ENCODE measurements at places on chromosomes 7 and 10. TPM values are rescaled to one million over a fixed set of nuclear protein-coding genes. Genes with fewer than 3 reads are reported as not detected.

MCU gene
- 15.4 TPM for total RNA-seq

ASB10 gene
- not detected for total RNA-seq

EPO gene
- not detected for total RNA-seq

CPEB3 gene
- total RNA-seq, result 4.2 TPM

APBB1IP gene
- total RNA-seq, result 37.2 TPM

FERD3L gene
- total RNA-seq, result not detected

EGR2 gene
- 21.1 TPM for total RNA-seq

PHYHIPL gene
- not detected for total RNA-seq

LIPK gene
- total RNA-seq, result not detected

VAX1 gene
- not detected for total RNA-seq

DNA sequence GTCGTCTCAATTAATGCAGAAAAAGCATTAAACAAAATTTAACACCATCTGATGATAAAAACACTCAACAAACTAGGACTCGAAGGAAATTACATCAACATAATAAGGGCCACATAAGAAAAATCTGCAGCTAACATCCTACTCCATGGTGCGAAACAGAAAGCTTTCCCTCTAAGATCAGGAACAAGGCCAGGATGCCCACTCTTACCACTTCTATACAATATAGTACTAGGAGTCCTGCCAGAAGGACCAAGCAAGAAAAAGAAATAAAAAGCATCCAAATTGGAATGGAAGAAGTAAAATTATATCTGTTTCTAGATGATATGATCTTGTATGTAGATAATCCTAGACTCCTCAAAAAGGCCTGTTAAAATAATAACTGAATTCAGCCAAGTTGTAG, 143.8 kb upstream of the GPR22 start:
- DNase-seq, result no peak

DNA sequence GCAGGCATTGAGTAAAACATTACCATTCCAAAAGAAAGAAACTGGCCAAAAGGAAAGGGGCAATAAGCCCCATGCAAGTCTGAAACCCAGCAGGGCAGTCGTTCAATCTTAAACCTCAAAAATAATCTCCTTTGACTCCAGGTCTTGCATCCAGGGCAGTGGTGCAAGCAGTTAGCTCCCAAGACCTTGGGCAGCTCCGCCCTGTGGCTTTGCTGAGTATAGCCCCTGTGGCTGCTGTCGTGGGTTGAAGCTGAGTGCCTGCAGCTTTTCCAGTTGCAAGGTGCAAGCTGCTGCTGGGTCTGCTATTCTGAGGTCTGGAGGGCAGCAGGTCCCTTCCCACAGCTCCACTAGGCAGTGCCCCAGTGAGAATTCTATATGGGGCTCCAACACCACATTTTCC, 580.1 kb upstream of the AUTS2 start:
- DNase-seq, result no peak

GRCh38 chr7:20778063-20778721, 8.5 kb downstream of the SP8 start:
- DNase-seq, result no peak

DNA sequence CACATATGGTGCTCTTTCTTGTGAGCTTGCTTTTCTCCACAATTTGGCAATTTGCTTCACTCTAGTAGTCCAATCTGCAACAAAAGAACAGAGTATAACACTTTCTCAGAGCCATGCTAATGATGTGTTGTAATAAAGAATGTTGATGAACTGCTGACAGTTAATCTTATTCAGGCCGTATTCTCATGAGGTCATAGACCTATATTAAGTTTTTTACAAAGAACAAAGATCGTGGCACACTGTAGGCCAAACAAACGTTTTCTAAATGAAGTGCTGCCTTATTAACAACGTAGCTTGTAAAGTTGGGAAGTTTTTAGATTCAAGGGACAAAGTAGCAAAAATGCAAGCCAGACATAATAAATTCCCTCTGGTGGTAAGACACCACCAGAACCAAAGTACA, 160.1 kb downstream of the GALNT11 start:
- no peak for DNase-seq

DNA sequence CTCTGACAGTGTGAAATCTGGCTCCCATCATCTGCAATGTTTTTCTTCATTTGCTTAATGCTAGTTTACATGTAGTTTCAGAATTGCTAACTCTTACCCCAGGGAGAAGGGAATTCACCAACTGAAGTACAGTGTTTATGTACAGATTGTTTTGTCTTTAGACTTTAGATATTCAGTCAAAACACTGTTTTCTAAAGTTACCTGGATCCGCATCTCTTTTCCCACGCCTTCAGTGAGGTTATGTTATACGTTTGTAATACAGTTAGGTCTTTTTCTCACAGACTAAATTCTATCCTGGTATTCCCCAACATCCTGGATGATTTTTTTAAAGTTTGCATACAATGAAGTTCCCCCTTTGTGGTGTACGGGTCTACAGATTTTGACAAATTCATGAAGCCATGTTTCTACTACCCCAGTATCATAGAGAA, 3.2 kb upstream of the LYZL1 start:
- DNase-seq, result no peak

DNA sequence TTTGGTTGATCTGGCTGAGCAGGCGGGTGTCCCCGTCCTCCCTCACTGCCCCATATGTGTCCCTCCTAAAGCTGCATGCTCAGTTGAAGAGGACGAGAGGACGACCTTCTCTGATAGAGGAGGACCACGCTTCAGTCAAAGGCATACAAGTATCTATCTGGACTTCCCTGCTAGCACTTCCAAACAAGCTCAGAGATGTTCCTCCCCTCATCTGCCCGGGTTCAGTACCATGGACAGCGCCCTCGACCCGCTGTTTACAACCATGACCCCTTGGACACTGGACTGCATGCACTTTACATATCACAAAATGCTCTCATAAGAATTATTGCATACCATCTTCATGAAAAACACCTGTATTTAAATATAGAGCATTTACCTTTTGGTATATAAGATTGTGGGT, 26.9 kb upstream of the TRIM56 start:
- no peak for DNase-seq

GRCh38 chr7:70570029-70570428, 561.9 kb upstream of the GALNT17 start:
- no peak for DNase-seq

DNA sequence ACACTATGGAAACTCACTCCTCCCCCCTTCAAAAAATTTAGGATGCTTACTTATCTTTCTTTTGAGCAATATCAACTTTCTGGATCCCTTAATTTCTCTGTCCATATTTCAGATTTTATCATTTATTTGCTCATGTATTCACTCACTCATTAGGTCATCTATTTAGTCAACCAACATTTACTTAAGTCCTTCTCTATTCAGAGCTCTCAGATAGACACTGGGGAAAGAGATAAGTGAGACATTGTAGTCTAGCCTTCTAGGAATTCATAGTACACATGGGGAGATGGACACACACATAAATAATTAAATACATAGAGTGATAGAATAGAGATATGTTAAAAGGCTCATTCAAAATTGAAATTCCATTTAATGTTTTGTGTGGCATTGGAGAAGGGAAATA, 9.2 kb downstream of the CPN1 start:
- no peak for DNase-seq

- DNase-seq, result no peak
Observed at GRCh38 chr10:7817984-7818294, 366 bp upstream of the TAF3 start.

DNA sequence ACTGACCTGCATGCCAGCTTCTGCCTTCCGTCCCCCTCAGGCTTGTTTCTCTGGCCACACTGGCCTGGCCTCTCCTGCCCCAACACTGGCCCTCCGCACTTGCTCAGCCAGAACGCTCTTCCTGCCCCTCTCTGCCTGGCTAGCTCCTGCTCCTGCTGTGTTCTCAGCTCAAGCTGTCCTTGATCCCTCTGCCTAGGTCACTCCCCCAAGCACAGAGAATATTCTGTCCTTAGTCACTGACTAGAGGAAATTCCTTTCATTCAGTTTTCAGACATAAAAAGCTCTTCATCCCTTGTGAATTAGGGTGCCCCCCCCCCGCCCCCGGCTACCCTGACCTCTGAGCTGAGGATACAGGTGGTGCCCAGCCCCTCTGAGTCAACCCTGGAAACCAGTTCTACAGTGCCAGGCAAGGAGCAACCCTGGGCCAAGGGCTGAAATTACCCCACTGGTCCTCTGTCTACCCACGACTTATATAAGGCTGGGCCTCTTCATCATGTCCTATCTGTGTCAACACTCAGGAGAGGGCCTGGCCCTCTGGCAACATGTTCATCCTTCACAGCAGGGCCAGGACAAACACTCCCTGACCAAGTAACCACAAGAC, 6.6 kb upstream of the SGPL1 start:
- DNase-seq, result no peak

DNA sequence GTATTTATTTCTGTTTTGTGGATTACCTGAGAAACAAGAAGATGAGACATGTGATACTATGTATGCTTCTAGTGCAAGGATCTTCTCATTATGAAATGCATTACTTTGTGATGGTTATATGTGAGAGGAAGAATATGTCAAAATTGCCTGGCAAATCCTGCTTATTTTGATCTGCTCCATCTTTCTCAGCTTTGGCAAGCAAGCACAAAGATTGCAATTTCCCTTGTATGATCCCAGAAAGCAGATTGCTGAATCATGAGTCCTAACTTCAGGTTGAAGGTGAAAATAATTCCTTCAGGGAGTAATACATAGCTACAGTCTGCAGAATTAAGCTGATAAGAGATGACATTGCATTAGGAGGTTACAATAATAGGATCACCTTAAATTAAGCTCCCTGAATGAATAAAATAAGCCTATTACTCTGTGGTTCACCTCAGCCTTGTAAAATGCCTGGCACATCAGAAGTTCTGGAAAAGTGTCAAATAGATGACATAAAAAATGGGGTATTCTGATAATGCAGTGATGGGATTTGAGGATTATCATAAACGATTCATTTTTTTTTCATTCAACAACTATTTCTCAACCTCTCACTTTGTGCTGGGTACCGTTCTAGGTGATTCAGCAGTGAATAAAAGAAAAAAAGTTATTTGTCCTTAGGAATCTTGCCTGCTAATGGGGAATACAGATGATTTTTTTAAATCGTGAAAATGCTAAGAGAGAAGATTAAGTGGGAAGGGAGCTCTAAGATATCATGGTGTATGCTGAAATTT, 120.7 kb downstream of the CHN2 start:
- DNase-seq, result no peak

- DNase-seq, result no peak
Observed at GRCh38 chr7:130913639-130914553, 179.9 kb upstream of the KLF14 start.

DNA sequence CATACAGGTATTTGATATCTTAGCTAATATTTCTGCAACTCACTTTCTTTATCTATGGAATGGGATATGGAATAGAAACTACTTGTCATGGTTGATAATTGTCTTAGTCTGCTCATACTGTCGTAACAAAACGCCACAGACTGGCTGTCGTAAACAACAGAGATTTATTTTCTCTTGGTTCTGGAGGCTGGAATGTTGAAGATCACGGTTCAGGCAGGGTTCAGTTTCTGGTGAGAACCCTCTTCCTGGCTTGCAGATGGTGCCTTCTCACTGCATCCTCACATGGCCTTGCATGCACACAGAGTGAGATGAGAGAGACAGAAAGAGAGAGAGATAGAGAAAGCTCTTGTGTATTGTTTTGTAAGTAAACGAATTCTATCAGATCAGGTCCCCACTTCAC, 332.7 kb upstream of the MAGI2 start:
- DNase-seq, result no peak

GRCh38 chr7:94274828-94275227, 119.9 kb upstream of the COL1A2 start:
- no peak for DNase-seq

- no peak for DNase-seq
Observed at GRCh38 chr7:99772565-99772964, 11.4 kb downstream of the CYP3A4 start.

GRCh38 chr10:69408318-69409175, 8.2 kb downstream of the TACR2 start:
- peak; percentile 97 for DNase-seq

Data from mesenteric fat pad (tissue), 1 donor.